ENCODE measurements at places on chromosomes 1 and 21. TPM values are rescaled to one million over a fixed set of nuclear protein-coding genes. Genes with fewer than 3 reads are reported as not detected.
A peak's percentile ranks its signal among the peaks of the same experiment; 100 is the strongest.

SEC16B gene
- total RNA-seq, result not detected

DNA sequence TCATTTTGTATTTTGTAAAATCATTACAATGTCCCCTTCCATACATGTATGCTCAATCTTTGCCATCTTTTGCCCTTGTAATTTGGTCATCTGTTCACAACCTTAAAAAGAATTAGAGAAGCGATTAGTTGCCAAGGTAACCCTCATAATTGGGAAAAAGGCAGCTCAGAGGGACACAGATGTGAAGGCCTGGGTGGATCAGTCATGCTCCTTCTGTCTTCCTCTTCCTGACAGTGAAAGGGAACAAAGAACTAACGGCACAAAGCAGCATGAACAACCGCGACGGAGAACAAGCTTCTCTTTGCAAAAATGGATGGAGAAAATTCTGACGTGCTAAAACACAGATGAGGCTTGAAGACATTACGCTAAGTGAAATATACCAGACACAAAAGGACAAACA, 78.7 kb upstream of the COG2 start:
- no peak overlapping the region for H3K27ac ChIP-seq
- no peaks in the 10 kb centered on the region for H3K36me3 ChIP-seq
- peaks cover 12% of the 10 kb centered on the region for H3K4me1 ChIP-seq
- H3K27me3 ChIP-seq, result peaks cover 58% of the 10 kb centered on the region
- no peak for DNase-seq

DNA sequence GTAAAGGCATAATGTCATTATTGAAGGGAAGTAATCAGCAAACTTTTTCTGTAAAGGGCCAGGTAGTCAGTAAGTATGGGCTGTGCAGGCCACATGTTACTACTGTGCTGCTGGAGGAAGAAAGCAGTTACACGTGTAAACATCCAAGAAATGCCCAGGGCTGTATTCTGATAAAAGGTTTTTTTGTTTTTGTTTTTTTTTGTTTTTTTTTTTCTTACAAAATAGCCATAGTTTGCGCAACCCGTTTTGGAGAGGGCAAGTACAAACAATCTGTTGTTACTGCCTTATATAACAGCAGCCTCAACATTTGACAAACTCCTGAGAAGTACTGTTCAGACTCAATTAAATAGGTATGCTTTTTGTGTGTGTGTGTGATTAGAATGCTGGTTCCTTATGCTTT, 26.7 kb upstream of the MTMR11 start:
- H3K4me3 ChIP-seq, result no peak overlapping the region
- H3K27ac ChIP-seq, result no peak overlapping the region
- DNase-seq, result no peak
- peaks cover 29% of the 10 kb centered on the region for H3K36me3 ChIP-seq
- H3K4me1 ChIP-seq, result peaks cover 16% of the 10 kb centered on the region

DNA sequence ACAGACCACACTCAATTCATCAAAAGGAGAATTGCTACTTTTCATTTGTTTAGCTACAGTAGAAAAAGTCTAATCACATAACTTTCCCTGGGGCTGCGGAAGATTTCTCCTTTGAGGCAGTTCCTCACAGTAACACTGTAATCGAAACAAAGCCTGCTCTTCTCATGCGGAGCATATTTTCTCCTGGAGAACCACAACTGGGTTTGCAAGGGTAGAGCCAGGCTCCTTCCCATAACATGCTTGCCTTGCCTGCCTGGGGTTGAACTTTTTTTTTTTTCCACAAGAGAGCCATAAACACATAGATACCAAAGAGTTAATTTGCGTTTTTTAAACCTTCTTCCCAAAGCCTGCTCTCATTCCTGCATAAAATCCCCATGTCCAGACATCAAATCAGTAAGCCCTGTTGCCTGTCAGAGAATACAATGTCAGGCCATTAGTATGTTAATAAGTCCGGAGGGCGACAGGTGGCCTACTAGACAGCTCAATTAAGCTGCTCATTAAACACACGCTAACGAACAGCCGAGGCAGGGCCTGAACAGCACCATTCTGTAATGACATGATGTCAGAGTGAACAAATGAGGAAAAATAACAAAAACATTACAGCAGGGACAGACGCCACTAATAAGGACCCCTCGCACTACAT, 107.1 kb upstream of the OLIG2 start:
- no peak for DNase-seq
- no peaks in the 10 kb centered on the region for H3K36me3 ChIP-seq
- H3K4me1 ChIP-seq, result peaks cover 17% of the 10 kb centered on the region
- no peaks in the 10 kb centered on the region for H3K27me3 ChIP-seq
- H3K27ac ChIP-seq, result no peak overlapping the region

- no peak overlapping the region for H3K4me3 ChIP-seq
- DNase-seq, result no peak
Observed at GRCh38 chr1:95263450-95263849, 29.4 kb downstream of the RWDD3 start.

SPTA1 gene
- total RNA-seq, result not detected

DNA sequence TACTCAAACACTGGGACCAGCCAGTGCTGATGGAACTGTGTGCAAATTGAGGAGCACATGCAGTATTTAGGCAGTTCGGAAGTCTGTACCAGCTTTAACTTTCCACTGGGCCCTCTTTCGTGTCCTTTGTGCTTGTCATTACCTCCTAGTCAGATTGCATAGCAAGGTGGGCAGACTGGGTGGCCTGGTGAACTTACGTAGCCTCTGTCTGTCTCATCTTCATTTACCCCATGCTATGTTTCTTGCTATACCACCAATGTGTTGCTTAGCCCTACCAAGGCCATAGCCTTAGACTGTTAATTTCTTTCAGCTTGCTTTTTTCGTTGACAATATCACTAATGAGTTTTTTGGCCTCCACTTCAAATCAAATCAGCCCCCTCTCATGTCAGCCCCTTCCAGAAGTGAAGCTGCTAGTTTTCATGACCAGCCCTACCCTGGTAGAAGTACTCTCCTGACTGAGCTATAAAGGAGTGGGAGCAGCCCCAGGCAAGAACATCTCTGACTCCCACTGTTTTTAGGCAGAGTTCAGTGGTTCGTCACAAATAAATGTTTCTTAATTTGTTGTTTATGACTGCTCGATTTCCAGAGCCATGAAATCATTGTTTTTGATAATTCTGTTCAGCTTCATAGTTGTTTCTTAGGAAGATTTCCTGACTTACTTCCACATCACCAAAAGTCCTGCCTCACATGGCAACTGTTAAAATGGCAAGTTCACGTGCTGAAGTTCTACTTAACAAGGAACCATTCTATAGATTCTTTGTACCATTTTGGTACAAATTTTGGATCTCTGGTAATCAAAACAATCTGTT, 19.3 kb downstream of the PRKACB start:
- H3K27me3 ChIP-seq, result no peaks in the 10 kb centered on the region
- H3K36me3 ChIP-seq, result no peaks in the 10 kb centered on the region
- peaks cover 71% of the 10 kb centered on the region for H3K4me1 ChIP-seq
- no peak for DNase-seq

CRYBG2 gene
- total RNA-seq, result 1.6 TPM

ERICH3 gene
- not detected for total RNA-seq

ACKR1 gene
- not detected for total RNA-seq

SUSD4 gene
- 1.1 TPM for total RNA-seq

GRCh38 chr21:18023157-18023556, 204.0 kb upstream of the C21orf91 start:
- H3K27ac ChIP-seq, result no peak overlapping the region
- no peaks in the 10 kb centered on the region for H3K36me3 ChIP-seq
- no peaks in the 10 kb centered on the region for H3K27me3 ChIP-seq
- DNase-seq, result no peak
- no peak overlapping the region for H3K4me3 ChIP-seq
- no peaks in the 10 kb centered on the region for H3K4me1 ChIP-seq

GRCh38 chr1:201728731-201729130, 100.2 kb upstream of the IPO9 start:
- H3K4me1 ChIP-seq, result no peaks in the 10 kb centered on the region
- no peak overlapping the region for H3K27ac ChIP-seq
- DNase-seq, result no peak
- H3K36me3 ChIP-seq, result no peaks in the 10 kb centered on the region

DNA sequence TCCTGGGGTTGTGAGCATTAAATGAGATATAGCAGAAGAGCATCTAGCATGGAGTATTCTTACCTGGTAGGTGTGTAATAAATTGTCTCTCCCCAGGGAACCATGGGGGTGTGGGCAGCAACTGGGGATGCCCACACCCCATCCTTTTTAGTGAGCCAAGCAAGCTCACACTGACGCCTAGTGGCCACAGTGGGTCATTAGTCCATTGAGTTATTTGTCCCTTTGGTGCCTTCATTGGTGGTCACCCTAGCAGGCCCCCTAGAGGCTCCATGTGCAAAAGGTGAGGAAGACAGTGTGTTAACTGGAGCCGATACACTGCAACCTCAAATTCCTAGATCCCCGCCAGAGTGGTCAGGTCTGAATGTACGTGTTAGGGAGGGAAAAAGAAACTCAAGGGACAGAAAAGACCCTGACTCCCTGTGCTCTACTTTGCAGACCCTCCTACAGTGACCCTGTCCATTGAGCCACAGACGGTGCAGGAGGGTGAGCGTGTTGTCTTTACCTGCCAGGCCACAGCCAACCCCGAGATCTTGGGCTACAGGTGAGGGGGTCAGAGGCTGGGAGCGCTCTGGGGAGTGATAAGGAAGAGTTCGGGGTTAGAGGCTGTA, 93.3 kb upstream of the CD1D start:
- peak; percentile 44 for DNase-seq
- no peak overlapping the region for H3K27ac ChIP-seq
- H3K27me3 ChIP-seq, result no peaks in the 10 kb centered on the region
- no peaks in the 10 kb centered on the region for H3K36me3 ChIP-seq
- no peaks in the 10 kb centered on the region for H3K4me1 ChIP-seq

DNA sequence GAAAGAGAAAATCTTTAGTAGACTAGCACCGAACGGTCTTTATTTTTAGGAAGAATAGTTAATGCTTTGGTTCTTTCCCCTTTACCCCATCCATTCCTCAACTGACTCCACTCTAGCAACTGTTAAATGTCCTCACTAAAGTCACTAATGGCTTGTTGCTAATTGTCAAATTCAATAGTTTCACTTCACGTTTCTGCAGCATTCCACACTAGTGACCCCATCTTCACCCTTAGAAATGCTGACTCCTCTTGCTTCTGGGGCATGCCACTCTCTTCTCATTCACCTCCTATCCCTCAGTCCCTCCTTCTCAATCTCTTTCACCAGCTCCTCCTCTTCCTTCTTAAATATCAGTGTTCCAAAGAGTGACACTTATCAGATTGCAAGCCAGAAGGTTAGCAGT, 19.4 kb upstream of the CADM3 start:
- no peaks in the 10 kb centered on the region for H3K4me1 ChIP-seq
- peaks cover 45% of the 10 kb centered on the region for H3K27me3 ChIP-seq
- H3K4me3 ChIP-seq, result no peak overlapping the region
- no peak for DNase-seq

SAMSN1 gene
- total RNA-seq, result 69.1 TPM

GRCh38 chr1:151568626-151569088, 28.5 kb downstream of the TUFT1 start:
- H3K36me3 ChIP-seq, result no peaks in the 10 kb centered on the region
- peaks cover 5% of the 10 kb centered on the region for H3K4me1 ChIP-seq
- H3K27me3 ChIP-seq, result no peaks in the 10 kb centered on the region
- H3K4me3 ChIP-seq, result no peak overlapping the region
- H3K27ac ChIP-seq, result no peak overlapping the region

- no peak for DNase-seq
- H3K27me3 ChIP-seq, result no peaks in the 10 kb centered on the region
- no peaks in the 10 kb centered on the region for H3K36me3 ChIP-seq
Observed at GRCh38 chr1:66395202-66396061, 138.5 kb upstream of the SGIP1 start.

KCNE1 gene
- total RNA-seq, result 0.41 TPM

MAP1LC3C gene
- not detected for total RNA-seq

- no peaks in the 10 kb centered on the region for H3K36me3 ChIP-seq
- DNase-seq, result peak; percentile 19
- H3K4me1 ChIP-seq, result no peaks in the 10 kb centered on the region
Observed at GRCh38 chr1:233440951-233441401, 113.5 kb downstream of the MAP3K21 start.

- no peak for DNase-seq
- H3K36me3 ChIP-seq, result peaks cover 6% of the 10 kb centered on the region
- no peaks in the 10 kb centered on the region for H3K27me3 ChIP-seq
- peak overlapping the region; percentile 37 for H3K4me3 ChIP-seq
- peaks cover 62% of the 10 kb centered on the region for H3K4me1 ChIP-seq
- H3K27ac ChIP-seq, result peak overlapping the region; percentile 58
Observed at GRCh38 chr1:1826356-1827088, 48.3 kb upstream of the NADK start.

GRCh38 chr21:19853709-19854575, 1144.3 kb upstream of the NCAM2 start:
- no peak overlapping the region for H3K4me3 ChIP-seq
- DNase-seq, result no peak
- H3K27ac ChIP-seq, result no peak overlapping the region

DNA sequence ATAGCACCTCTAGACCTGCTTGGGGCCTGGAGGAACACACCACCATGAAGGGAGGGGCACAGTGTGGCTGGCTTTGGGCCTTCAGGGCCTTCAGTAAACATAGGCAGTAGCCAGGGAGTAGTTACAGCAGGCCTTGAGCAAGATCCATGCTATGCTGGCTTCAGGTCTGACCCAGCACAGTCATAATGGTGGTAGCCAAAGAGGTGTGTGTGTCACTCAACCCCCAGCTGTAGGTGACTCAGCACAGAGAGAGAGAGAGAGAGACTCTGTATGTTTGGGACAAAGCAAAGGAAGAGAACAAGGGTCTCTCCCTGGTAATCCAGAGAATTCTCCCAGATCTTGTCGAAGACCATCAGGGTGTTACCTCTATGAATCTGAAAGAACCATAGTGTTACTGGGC, 250.5 kb upstream of the PKN2 start:
- DNase-seq, result no peak
- H3K36me3 ChIP-seq, result no peaks in the 10 kb centered on the region
- H3K4me1 ChIP-seq, result no peaks in the 10 kb centered on the region
- H3K27me3 ChIP-seq, result no peaks in the 10 kb centered on the region

- H3K4me3 ChIP-seq, result no peak overlapping the region
- H3K36me3 ChIP-seq, result no peaks in the 10 kb centered on the region
- DNase-seq, result no peak
- H3K4me1 ChIP-seq, result no peaks in the 10 kb centered on the region
Observed at GRCh38 chr1:23930861-23931490, 17.8 kb upstream of the CNR2 start.

- no peak overlapping the region for H3K27ac ChIP-seq
- DNase-seq, result no peak
- no peaks in the 10 kb centered on the region for H3K4me1 ChIP-seq
- no peaks in the 10 kb centered on the region for H3K36me3 ChIP-seq
- H3K27me3 ChIP-seq, result no peaks in the 10 kb centered on the region
Observed at GRCh38 chr21:28325618-28326017, 667.1 kb downstream of the LTN1 start.

- no peak overlapping the region for H3K4me3 ChIP-seq
- H3K27me3 ChIP-seq, result no peaks in the 10 kb centered on the region
- no peak overlapping the region for H3K27ac ChIP-seq
- H3K36me3 ChIP-seq, result no peaks in the 10 kb centered on the region
- H3K4me1 ChIP-seq, result no peaks in the 10 kb centered on the region
- no peak for DNase-seq
Observed at GRCh38 chr1:245475961-245476516, 321.3 kb downstream of the KIF26B start.
